ENCODE measurements at places on chromosomes 12 and 14. TPM values are rescaled to one million over a fixed set of nuclear protein-coding genes. Genes with fewer than 3 reads are reported as not detected.

CCDC197 gene
- total RNA-seq = not detected

LUM gene
- total RNA-seq = 180 TPM

PLBD1 gene
- 30.9 TPM for total RNA-seq

CBX5 gene
- 50.8 TPM for total RNA-seq

RBM19 gene
- total RNA-seq = 18.8 TPM

GALNT9 gene
- total RNA-seq = 2.6 TPM

DNA sequence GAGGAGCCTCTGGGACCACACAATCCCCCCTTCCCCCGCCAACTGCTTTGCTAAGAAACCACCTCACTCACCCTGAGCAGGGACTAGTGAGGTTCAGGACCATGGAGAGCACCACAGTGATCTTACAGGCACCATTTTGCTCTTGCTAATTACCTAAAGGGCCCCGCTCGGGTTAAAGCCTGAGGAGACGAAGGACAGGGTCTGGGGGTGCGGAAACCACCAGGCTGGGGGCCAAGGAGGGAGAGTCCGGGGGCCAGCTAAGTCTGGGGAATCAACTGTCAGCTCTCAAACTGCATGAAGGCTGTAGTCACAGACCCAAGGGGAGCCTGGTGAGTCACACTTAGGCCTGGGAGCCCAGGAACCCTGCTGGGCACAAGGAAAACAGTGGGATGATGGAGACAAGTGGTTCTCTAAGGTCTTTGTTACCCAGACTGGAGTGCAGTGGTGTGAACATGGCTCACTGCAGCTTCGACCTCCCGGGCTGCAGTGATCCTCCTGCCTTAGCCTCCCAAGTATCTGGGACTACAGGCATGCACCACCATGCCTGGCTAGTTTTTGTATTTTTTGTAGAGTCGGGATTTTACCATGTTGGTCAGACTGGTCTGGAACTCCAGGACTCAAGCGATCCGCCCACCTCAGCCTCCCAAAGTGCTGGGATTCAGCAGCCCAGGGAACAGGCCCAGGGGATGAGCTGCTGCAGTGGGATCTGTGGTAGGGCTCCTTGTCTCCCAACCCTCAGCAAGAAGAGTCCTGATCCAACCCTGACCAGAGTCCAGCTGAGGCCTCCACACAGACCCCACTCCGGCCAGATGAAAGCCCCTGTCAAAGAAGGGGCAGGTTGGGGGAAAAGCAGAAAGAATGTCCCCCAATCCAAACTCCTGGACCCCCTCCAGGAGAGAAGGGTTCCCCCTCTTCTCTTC lies 98.8 kb downstream of the CALM1 start:
- DNase-seq = peak; percentile 53

GRCh38 chr12:20194171-20194570 lies 174.2 kb upstream of the PDE3A start:
- no peak for DNase-seq

DNA sequence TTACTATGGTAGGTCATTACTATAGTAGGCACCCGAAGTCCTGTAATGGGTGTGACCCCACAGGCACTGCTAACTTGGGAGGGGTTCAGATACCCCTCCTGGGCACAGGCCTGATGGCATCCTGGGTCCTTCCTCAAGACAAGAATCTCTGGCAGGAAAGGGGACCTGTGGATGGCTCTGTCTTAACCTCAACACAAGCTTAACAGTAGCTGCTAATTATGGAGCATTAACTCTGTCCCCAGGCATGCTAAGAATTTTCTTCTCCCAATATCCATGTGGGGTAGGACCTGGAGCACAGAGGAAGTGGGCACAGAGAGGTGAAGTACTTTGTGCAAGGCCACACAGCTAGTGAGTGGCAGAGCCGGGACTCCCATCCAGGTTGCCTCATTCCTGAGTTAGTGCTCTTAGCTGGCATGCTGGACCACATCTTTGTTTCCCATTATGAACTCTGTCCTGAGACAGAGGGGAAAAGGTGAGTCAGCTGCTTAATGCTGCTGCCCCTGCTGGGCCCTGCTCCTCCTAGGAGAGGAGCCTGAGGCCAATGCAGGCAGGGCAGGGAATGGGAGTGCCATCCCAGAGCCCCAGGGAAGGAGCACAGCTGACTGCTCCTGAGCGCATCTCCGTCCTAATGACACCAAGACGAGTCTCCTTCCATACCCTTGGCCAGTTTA lies 32.1 kb downstream of the GALNT16 start:
- no peak for DNase-seq

DNA sequence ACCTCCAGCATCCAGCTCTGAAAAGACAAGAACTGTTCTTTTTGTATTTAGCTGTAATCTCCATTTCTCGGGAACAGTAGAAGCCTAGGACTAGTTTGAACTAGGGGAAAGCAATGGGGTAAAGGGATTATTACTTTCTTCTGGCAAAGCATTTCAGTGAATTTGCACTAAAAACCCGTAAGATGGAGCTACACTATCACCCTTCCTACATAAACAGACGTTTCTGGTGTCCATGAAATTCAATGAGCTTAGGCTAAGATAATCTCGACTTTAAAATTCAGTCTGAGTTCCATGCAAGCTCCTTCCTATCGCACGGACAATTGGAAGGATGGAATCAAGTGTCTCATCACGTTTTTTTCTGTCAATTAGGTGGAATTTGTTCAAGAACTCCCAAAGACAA lies 24.0 kb downstream of the ACSM4 start:
- DNase-seq = no peak

DNA sequence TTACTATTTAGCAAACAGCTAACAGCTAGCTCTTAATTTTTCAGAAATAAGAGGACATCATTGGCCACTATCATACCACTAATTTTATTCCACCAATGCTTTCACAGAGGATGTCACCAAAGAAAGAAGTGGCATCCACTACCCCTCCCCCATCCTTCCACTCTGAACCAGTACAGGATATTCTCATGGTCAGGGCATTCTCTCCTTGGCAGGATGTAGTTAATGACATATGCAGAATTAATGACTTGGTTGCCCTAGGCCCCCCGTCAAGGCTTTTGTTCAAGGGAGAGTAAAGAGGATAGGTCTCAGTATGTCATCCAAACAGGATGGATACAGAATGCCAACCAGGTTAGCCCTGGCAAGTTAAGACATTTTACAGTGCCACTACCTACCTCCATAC lies 18.9 kb upstream of the NUP107 start:
- no peak for DNase-seq

GRCh38 chr12:68762691-68763090 lies 16.7 kb downstream of the SLC35E3 start:
- no peak for DNase-seq

DNA sequence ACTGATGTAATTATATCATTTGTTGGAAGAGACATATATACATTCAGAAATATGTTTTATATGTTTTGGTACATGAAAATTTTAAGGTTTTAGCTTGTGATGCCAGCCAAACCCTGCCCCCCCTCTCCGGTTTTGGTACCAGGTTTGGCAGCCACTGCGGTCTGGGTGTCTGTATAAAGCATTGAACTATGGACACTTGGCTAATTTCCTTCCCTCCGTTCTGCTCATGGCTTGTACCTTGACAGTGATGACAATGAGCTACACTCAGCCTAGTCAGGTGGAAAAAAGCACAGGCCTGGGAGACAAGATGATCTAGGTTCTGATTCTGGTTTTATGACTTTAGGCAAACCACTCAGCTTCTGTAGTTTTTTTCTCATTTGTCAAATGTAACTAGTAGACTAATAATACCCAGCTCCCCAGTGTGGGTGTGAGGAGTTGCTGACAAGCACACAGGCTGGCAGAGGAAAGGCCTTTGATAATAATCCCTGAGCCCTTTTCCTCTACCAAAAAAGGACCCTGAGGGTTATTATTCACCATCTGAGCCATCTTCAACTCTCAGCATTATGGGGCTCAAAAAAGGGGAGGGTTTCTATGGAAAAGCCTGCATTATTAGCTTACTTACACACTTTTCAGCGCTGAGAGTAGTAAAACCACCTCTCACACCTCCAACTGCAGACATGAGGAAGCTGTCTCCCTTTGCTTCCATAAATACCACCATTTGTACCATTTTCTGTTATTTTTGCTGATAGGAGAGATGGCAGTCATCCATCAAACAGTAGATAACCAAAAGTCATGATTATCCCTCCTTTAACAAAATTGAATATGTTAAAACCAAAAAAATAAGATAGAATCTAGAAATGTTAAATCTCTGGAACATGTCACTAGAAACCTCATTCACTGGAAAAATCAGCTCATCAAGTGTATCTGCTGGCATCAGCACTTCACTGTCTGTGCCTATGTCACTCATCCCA lies 76.3 kb upstream of the PSMC1 start:
- no peak for DNase-seq

- no peak for DNase-seq
These were observed 211.0 kb upstream of the FAR2 start for GRCh38 chr12:28938056-28938455.
